ENCODE measurements at places on chromosomes 6 and 20.

GRCh38 chr6:149474108-149474935 is 10.5 kb downstream of the ZC3H12D start:
- no peak for DNase-seq

GRCh38 chr6:40398810-40399477 is 188.2 kb downstream of the LRFN2 start:
- DNase-seq, result no peak

DNA sequence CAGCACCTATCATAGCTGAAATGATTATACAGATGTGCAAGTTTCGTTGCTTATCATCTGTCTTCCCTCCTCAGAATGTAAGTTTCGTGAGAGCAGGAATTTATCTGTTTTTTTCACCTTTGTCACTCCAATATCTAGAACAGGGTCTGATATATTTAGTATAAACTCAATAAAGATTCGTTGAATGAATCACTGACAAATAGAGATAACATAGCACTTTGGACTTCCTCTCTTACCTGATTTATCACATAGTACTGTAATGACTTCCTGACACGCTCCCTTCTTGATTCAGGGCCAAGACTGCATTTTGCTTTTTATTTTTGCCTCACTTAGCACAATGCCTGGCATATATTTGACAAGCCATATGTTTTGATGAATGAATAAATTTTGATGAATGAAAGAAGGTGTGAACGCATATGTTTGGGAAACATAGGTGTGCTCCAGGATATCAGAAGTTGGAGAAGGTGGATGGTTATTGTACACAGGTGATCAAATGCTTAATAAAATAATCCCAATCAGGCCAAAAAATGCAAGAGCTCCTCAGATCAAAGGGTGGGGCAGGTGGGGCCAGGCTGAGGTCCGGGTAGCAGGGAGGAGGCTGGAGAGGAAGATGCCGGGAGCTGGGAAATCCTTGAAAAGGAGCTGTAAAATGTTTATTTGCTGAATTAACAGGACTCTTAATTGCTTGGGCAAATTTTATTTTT is 33.0 kb downstream of the PIM1 start:
- no peak for DNase-seq

- no peak for DNase-seq
Observed at GRCh38 chr6:296151-297122, 4.2 kb downstream of the DUSP22 start.

- no peak for DNase-seq
Observed at GRCh38 chr6:113010196-113010989, 663.3 kb downstream of the RFPL4B start.

DNA sequence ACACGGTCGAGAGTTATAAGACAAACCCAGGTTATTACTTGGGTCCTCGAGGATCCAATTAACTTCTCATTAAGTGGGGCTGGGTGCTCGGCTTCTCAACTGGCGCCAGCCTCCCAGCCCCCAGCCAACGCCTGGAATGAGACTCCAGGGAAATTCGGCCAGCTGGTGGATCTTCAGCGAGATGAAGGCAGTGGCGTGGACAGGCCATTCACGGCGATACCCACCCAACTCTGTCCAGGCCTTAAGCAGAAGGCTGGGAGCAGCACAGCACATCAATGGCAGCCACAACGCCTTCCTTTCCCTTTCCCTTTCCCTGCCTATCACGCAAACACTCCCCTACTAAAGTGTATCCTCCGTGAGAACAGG is 868 bp downstream of the METTL24 start:
- no peak for DNase-seq

DNA sequence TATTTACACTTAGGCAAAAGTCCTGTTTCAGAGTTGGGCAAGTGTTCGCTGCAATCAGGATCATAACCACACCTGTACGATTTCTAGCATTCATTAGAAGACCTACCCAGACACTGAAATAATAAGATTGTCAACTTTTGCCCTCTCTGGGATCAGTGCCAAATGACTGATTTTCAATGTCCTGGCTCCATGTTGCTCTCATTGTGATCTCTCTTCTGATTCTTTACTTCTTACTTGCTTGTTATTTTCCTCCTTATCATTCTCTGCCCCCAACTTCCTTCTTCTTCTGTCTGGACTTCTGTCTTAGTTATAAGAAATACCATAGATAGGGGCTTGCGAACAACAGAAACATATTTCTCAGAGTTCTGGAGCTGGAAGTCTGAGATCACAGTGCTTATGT is 94.4 kb upstream of the BMP2 start:
- no peak for DNase-seq

- DNase-seq, result no peak
Observed at GRCh38 chr6:45531999-45532595, 154.4 kb upstream of the SUPT3H start.

GRCh38 chr6:31736768-31737314 is 511 bp upstream of the CLIC1 start:
- DNase-seq, result no peak

GRCh38 chr6:19991176-19991575 is 154.0 kb downstream of the ID4 start:
- DNase-seq, result no peak

DNA sequence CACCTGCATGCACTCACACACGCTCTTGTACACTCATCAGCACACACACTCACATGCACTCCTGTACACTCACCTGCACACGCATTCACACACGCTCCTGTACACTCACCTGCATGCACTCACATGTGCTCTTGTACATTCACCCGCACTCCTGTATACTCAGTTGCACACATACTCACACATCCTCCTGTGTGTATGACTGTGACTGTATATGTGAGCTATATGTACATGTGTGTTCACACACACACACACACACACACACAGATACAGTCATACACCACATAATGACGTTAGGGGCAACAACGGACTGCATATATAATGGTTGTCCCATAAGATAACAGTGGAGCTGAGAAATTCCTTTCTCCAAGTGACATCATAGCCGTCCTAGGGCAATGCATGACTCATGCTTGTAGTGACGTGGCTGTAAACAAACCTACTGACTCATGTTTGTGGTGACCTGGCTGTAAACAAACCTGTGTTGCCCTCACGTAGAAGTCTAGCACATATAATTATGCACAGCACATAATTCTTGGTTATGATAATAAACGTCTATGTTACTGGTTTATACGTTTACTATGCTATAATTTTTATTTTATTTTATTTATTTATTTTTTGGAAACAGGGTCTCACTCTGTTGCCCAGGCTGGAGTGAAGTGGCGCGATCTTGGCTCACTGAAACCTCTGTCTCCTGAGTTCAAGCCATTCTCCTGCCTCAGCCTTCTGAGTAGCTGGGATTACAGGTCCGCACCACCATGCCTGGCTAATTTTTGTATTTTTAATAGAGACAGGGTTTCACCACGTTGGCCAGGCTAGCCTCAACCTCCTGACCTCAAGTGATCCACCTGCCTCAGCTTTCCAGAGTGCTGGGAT is 22.8 kb upstream of the TAF4 start:
- no peak for DNase-seq

DNA sequence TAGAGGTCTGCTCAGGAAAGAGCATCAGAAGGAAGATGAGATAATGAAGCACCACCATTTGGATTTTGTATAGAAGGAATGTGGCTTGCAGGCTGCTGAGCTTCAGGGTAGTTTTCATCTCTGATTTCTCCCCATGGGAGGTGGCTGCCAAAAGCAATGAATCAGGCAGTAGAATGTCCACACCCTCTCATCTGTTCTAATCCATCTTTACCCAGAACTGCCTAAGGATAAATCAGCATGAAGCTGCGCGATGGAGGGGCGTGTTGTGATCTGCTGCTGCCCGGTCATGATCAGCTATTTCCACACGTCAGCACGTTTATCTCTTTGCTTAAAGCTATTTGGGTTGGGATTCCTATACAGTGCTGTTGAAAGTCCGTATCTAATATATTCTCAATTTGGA is 295.4 kb downstream of the FOXA2 start:
- no peak for DNase-seq

DNA sequence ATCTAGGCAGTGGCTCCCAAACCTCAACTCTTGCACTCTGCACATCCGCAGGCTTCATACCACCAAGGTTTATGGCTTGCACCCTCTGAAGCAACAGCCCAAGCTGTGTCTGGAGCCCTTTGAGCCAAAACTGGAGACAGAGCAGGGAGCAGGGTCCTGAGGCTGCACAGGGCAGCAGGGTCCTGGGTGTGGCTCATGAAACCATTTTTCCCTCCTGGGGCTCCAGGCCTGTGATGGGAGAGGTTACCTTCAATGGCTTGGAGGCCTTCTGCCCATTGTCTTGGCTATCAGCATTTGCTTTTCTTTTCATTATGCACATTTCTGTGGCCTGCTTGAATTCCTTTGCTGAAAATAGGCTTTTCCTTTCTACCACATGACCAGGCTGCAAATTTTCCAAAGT is 6.3 kb upstream of the FAM184A start:
- no peak for DNase-seq

DNA sequence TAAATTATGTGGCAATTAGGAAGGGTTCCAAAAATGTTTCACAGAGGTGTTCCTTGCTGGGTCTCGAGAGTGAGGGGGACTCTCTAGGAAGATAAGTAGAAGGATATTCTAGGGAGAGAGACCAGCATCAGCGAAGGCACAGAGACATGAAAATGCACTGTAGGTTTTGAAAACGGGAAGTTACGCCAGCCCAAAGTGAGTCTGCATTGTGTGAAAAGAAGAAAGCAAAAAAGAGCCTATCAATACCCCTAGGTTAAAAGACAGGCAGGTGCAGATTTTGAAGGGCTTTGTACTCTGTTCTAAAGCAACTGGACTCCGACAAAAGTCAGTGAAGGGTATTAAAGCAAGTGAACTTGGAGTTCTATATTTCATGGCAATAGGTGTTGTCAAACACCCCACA is 25.7 kb upstream of the MRAP2 start:
- DNase-seq, result no peak

- no peak for DNase-seq
Observed at GRCh38 chr20:46126440-46127056, 8.4 kb downstream of the CD40 start.

- DNase-seq, result no peak
Observed at GRCh38 chr6:13474360-13474759, 13.0 kb downstream of the GFOD1 start.

GRCh38 chr6:98333273-98333672 is 501.1 kb upstream of the POU3F2 start:
- DNase-seq, result no peak

GRCh38 chr20:5486377-5487054 is 169.8 kb upstream of the PROKR2 start:
- DNase-seq, result no peak

DNA sequence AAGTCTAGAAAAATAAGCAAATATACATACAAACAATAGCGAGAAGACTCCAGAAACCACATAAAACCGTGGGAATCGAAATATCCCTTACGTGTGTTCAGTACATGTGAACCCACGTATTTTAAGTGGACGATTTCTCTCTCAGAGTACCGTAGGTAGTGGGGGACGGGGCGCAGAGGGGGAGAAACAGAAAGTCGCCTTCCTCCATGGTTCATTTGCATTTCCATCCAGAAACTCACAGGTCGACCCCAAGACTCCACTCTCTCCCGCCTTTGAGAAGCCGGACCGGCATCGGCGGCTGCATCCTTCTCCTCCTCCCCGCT is 538 bp upstream of the ENPP1 start:
- no peak for DNase-seq

Measured in stimulated activated CD4-positive, alpha-beta T cell treated with anti-CD3 and anti-CD28 coated beads, Interleukin-1b, Interleukin-23, amount 100 ng/mL, for 24 hours (primary cell).